ENCODE measurements at places on chromosomes 6 and 20.
A peak's percentile ranks its signal among the peaks of the same experiment; 100 is the strongest.

GRCh38 chr20:22431419-22431818 is 153.0 kb downstream of the FOXA2 start:
- no peaks in the 10 kb centered on the region for H3K4me1 ChIP-seq
- no peak overlapping the region for H3K27ac ChIP-seq
- H3K36me3 ChIP-seq, result no peaks in the 10 kb centered on the region
- DNase-seq, result no peak

DNA sequence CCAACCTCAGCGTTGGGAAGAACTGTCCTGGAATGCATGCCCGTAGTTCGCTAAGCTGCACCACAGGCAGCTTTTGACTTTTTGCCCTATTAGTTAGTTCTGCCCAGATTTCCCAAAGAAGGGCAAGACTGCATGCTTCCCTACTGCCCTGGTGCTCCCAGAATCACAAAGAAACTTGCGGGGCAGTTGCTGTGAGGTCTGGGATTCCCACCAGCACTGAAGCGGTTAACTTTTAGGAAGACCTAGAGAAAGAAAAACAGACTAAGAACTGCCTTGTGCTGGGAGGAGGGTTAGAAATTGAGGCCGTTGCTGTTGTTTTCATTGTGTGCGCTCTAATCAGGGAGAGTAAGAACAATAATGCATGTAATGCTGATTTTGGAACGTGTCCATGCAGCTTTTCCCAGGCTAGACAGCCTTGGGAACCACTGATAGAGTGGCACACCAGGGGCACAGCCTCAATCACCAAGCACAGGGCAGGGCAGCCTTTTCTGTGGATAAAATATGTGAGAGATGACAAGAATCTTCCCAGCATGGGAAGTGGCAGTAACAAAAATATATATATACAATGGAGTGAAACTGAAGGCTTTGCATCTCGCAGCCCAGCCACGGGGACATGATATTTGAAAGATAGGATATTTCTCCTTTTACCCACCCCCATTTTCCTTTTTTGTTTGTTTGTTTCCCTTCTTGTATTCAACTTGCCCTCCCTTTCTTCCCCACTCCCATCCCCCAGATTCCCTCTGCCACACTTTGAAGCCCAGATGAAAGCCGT is 137.7 kb upstream of the HEY2 start:
- no peak overlapping the region for H3K27ac ChIP-seq
- DNase-seq, result no peak
- no peaks in the 10 kb centered on the region for H3K36me3 ChIP-seq

GRCh38 chr6:121847806-121848522 is 412.5 kb downstream of the GJA1 start:
- DNase-seq, result no peak
- H3K36me3 ChIP-seq, result no peaks in the 10 kb centered on the region
- H3K4me1 ChIP-seq, result no peaks in the 10 kb centered on the region
- no peak overlapping the region for H3K27ac ChIP-seq
- no peaks in the 10 kb centered on the region for H3K27me3 ChIP-seq
- no peak overlapping the region for H3K4me3 ChIP-seq

DNA sequence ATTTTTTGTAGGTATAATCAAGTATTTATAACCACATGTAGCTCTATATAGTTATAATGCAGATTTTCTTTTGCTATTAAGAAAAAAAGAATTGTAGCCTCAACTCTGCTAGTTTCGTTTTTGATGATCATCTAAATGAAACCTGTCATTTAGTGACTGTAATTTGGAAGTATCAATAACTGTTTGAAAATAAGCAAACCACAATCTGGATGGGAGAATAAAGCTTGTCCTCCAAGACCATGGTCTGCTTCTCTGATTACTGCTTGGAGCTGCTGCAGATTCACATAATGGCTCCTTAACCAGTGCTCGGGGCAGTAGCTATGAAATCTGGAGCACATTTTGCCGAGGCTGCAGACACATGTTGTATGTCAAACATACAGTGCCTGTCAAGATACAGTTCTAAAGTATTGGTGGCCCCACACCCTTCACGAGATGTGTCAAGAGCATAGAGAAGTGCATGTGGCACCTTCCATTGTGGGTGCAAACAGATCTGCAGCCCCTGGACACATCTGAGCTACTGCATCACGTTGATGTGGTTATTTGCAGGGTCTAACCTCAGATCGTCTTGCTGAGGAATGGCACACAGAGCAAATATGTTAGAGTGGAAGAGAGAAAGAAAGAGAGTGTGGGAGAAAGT is 255.7 kb upstream of the SUPT3H start:
- no peaks in the 10 kb centered on the region for H3K36me3 ChIP-seq
- no peak for DNase-seq
- H3K27ac ChIP-seq, result no peak overlapping the region
- no peaks in the 10 kb centered on the region for H3K27me3 ChIP-seq

DNA sequence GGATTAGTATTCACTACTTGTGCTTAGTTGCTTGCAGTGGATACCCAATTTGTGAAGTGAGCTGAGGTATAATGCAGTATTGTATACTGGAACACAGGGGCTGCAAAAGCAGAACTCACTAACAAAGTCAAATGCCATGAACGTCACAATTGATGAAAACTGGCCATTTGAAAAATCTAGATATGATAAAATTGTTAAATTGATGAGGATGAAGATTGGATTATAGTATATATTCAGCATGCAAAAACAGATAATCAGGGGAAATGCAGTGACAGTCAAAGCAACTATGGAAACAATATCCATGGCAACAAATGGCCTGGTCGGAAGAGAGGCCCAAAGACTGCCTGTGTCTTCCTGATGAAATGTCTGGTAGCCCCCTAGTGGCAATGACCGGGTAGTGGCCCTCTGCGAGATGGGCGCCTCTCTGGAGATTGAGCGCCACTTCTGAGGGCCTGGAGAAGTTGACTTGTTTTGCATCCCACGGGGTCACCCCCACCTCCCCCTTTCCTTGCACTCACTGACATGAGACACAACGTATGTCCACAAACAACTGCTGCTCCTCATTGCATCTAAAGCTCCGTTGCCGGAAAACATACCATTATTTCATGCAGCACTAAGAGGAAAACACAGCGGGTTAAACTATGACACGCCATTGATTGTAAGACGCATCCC is 43.6 kb downstream of the C6orf15 start:
- peak; percentile 68 for DNase-seq
- H3K27ac ChIP-seq, result no peak overlapping the region
- H3K36me3 ChIP-seq, result no peaks in the 10 kb centered on the region

DNA sequence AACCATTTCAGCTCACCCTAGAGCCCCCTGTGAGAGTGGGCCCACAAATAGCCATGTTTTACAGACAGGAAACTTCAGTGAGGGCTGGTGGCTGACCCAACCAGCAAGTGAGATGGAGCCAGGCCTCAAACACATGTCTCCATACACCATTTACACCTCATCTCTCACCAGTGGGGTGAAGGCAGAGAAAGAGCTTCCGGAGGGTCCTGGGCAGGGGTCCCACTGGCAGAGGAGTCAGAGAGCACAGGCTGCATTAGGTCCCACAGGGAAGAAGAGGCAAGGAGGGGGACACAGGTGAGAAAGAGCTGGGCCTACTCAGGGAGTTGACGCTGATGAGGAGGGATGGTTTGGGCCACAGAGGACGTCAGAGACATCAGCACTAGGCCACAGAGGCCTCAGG is 172.6 kb downstream of the VEGFA start:
- H3K27ac ChIP-seq, result no peak overlapping the region
- H3K27me3 ChIP-seq, result peaks cover 3% of the 10 kb centered on the region
- DNase-seq, result no peak
- H3K36me3 ChIP-seq, result no peaks in the 10 kb centered on the region
- H3K4me3 ChIP-seq, result no peak overlapping the region

DNA sequence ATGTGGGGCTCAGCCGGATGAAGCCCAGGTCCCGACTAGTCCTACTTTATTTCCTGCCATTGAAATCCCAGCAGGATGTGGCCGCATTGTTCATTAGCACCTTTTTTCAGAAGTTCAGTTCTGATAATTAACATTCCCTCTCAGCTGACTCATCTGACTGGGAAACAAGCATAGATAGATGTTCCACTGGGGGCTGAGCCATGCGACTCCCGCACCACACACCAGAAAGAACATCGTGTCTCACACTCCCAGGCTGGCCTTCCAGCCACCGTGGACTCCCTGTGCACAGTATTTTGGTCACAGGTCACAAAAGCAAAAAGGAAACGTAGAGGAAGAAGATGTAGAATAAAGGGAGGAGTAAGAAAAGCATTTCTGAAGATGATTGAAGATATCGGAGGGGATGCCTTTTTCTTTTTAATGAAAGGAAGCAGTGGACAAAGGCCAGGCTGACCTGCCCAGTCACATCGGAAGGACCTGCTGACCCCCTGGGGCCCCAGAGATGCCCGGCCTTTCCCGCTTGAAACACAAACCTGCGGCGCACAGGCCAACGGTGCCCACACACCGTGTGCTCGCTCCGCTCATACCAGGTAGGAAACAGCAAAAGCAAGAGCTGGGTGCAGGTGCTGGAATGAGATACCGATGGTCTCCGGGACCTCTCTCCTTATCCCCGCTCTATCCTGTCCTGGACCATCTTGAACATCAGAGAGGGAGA is 11.8 kb downstream of the RPS6KA2 start:
- H3K27me3 ChIP-seq, result no peaks in the 10 kb centered on the region
- DNase-seq, result no peak
- H3K4me3 ChIP-seq, result no peak overlapping the region
- no peak overlapping the region for H3K27ac ChIP-seq
- H3K36me3 ChIP-seq, result no peaks in the 10 kb centered on the region

DNA sequence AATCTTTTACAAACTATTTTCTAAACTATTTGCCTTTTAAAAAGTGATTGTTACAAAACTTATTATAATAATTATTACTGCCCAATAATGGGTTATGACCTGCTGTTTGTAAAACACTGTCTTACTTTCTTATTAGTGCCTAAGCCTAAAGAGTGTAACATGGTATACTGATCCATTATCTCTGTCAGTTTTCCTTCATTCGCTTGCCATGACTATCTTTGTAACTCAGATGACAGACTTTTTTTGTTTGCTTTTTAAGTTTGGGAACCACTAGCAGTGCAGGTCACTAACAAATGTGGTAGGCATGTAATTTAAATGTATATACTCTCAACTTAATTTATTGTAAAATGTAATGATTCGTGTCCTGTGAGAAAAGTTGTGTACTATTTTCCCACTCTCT is 9.9 kb upstream of the TFB1M start:
- H3K36me3 ChIP-seq, result no peaks in the 10 kb centered on the region
- H3K27ac ChIP-seq, result no peak overlapping the region
- H3K27me3 ChIP-seq, result peaks cover 7% of the 10 kb centered on the region
- no peak for DNase-seq

- H3K4me3 ChIP-seq, result no peak overlapping the region
- peak; percentile 33 for DNase-seq
- H3K4me1 ChIP-seq, result peaks cover 73% of the 10 kb centered on the region
Observed at GRCh38 chr6:11363881-11364576, 131.6 kb upstream of the NEDD9 start.

- H3K27ac ChIP-seq, result no peak overlapping the region
- H3K27me3 ChIP-seq, result no peaks in the 10 kb centered on the region
- H3K36me3 ChIP-seq, result no peaks in the 10 kb centered on the region
- peak; percentile 36 for DNase-seq
- no peak overlapping the region for H3K4me3 ChIP-seq
- no peaks in the 10 kb centered on the region for H3K4me1 ChIP-seq
Observed at GRCh38 chr20:40160097-40160550, 528.9 kb downstream of the MAFB start.

DNA sequence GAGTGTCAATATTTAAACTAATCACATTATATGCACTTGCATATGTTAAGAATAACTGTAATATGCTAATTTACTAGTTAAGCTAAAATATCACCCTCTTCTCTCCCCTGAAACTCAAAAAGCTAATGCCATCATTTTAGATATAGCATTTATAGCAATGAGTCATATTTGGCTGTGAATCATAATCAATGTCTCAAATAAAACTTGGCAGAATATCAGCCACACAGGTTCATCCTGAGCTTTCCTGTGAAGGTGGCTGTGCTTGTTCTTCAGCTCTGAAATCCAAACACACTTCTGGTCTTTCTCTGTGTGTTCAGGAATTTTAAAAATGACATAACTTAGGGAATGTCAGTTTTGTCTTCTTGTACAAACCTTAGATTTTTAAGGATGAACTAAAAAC is 12.8 kb upstream of the PNRC1 start:
- H3K4me1 ChIP-seq, result no peaks in the 10 kb centered on the region
- DNase-seq, result no peak
- no peak overlapping the region for H3K4me3 ChIP-seq
- no peaks in the 10 kb centered on the region for H3K27me3 ChIP-seq
- H3K36me3 ChIP-seq, result no peaks in the 10 kb centered on the region
- no peak overlapping the region for H3K27ac ChIP-seq

- peaks cover 48% of the 10 kb centered on the region for H3K4me1 ChIP-seq
- H3K36me3 ChIP-seq, result peaks cover 10% of the 10 kb centered on the region
- DNase-seq, result no peak
- H3K27me3 ChIP-seq, result no peaks in the 10 kb centered on the region
Observed at GRCh38 chr6:4804095-4804494, 27.9 kb downstream of the CDYL start.

- no peaks in the 10 kb centered on the region for H3K36me3 ChIP-seq
- DNase-seq, result no peak
- no peak overlapping the region for H3K27ac ChIP-seq
- no peak overlapping the region for H3K4me3 ChIP-seq
- H3K27me3 ChIP-seq, result no peaks in the 10 kb centered on the region
- H3K4me1 ChIP-seq, result no peaks in the 10 kb centered on the region
Observed at GRCh38 chr20:55953201-55953600, 52.1 kb downstream of the CBLN4 start.

DNA sequence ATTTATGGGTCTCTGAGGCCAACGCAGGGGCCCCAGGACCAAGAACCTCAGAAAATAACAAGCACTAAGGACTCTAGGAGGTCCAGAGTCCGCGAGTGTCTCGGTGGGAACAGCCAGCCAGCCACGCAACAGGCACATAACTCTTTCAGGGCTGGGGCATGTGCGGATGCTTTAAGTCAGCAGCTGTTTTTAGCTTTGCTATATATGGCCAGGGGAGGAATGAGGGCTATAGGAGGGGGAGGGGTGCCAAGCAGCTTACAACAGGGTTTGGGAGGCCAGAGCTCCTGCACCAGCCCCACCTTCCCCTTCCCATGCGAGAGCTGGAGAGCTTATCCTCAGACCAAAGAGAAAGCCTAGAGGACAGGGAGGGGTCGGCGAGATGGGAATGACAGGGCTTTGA is 6.2 kb downstream of the JPH2 start:
- peaks cover 23% of the 10 kb centered on the region for H3K27me3 ChIP-seq
- no peak overlapping the region for H3K27ac ChIP-seq
- no peak for DNase-seq
- H3K4me3 ChIP-seq, result no peak overlapping the region
- no peaks in the 10 kb centered on the region for H3K36me3 ChIP-seq

GRCh38 chr6:95017922-95018321 is 559.4 kb upstream of the MANEA start:
- H3K27ac ChIP-seq, result no peak overlapping the region
- H3K4me3 ChIP-seq, result no peak overlapping the region
- no peak for DNase-seq
- no peaks in the 10 kb centered on the region for H3K4me1 ChIP-seq
- no peaks in the 10 kb centered on the region for H3K27me3 ChIP-seq

DNA sequence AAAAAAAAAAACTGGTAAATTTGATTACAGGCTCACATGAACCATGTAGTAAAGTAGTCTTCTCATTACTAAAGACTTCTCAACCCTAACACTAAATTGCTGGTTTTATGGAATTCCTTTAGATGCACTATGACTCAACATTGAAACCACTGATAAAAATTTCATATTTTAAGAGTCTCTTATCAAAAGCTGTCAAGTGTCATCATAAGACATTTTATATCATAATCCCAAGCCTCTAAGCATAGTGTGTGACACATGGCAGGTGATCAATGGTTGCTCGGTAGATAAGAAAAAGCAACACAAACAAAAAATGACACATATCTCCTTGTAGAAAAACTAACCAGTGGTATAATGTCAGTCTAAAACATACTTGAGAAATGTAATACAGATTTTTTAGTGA is 258.4 kb downstream of the RNGTT start:
- peaks cover 2% of the 10 kb centered on the region for H3K4me1 ChIP-seq
- no peak overlapping the region for H3K27ac ChIP-seq
- H3K36me3 ChIP-seq, result peaks cover 9% of the 10 kb centered on the region
- no peaks in the 10 kb centered on the region for H3K27me3 ChIP-seq

All from activated CD8-positive, alpha-beta T cell treated with anti-CD3 and anti-CD28 coated beads, Interleukin-2, amount 10 ng/mL, durations not matched to agents 7 days and 5 days (primary cell).